Stimulated activated CD8-positive, alpha-beta memory T cell treated with anti-CD3 and anti-CD28 coated beads, Interleukin-15, amount 100 ng/mL, for 24 hours (primary cell): ENCODE measurements at places on chromosomes 2 and 18.

DNA sequence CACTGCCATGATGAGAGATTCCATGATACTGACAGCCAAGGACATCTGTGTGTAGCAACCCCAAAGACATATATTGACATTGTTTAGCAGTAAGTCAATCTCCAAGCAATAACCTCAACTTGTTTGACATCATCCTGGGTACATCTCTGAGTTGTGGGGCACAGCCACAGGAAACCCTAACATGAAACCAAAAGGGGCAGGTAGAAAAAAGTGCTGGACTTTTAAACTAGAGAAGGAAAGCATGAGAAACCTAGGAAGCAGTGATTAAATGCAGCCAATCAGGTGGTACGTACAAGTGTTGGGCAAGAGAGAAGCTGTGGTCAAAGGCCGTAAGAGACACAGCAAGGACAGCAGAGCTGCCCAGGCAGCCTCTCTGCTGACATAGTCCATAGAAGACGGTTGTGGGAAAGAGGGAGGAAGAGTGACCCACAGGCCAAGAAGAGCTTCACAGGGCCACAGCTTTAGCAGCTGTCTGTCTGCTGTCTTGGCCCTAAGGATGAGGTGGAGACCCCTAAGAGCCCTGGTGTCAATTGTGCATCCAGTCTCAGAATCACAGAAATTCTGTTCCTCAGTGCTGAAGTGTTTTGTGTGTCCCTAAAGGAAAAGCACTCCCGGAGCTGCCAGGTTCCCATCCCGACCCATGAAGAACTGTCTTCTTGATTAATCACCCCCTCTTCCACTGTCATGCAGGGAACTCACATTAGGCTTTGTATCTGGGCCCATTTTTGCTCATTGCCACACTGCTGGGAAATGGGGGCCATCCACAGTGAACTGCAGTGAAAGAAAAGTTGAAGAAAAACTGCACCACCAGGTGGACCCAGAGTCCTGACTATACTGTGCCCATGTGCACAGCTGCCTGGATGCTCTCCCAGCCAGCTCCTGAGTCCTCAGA lies 25.4 kb upstream of the CHN1 start:
- no peak for DNase-seq

GRCh38 chr2:220001751-220002150 lies 374.3 kb downstream of the SLC4A3 start:
- DNase-seq, result no peak

- no peak for DNase-seq
Measured at GRCh38 chr2:66469214-66469902, 34.4 kb downstream of the MEIS1 start.

DNA sequence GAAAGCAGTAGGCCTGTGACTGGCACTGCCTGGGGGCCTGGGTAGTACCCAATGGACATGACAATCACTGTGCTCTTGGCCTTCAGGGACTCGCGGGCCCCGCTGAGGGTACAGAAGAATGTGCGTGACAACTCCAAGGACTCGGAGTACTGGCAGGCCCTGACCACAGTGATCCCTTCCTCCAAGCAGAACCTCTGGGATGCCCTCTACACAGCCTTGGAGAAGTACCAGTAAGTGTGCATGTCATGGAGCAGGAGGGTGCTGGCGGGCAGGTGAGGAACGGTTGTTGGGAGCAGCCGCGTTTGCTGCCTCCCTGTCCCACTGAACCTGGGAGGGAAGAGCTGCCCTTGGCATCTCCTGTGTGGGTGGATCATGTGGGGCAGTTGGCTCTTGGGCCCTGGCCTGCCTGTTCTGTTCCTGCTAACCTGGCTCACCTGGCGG lies 23.3 kb downstream of the OTOF start:
- DNase-seq, result no peak

DNA sequence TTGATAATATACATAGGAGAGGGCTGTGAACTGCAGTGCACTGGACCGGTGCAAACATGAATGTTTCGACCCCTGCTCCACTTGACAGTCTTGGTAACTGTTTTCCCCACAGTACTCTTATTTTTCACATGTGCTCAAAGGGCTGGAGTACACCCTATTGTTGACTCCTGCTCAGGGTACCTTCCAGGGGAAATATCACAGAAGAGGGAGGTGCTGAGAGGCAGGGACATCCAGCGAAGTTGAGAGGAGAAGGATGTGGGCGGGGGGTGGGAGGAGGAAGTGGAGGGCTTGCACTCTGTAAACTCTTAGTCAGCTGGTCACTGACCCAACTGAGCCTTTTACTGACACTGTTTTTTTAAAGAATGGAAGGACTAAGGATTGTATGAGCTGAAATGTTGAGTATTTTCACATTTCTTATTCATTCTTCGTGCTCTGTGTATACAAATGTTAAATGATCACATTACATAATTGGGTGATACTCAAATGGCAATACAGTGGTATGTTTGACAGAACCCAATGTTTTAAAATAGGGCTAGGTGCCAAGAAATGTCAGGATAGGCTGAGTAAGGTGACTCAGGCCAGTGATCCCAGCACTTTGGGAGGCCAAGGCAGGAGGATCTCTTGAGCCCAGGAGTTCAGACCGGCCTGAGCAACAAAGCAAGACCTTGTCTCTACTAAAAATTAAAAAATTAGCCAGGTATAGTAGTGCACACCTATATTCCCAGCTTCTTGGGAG lies 10.0 kb downstream of the INPP4A start:
- DNase-seq, result no peak

GRCh38 chr2:37357530-37357929 lies 13.1 kb downstream of the QPCT start:
- DNase-seq, result no peak

- DNase-seq, result no peak
Measured at GRCh38 chr2:23423873-23424680, 39.1 kb downstream of the KLHL29 start.
